ENCODE measurements at places on chromosomes 1 and 21.

DNA sequence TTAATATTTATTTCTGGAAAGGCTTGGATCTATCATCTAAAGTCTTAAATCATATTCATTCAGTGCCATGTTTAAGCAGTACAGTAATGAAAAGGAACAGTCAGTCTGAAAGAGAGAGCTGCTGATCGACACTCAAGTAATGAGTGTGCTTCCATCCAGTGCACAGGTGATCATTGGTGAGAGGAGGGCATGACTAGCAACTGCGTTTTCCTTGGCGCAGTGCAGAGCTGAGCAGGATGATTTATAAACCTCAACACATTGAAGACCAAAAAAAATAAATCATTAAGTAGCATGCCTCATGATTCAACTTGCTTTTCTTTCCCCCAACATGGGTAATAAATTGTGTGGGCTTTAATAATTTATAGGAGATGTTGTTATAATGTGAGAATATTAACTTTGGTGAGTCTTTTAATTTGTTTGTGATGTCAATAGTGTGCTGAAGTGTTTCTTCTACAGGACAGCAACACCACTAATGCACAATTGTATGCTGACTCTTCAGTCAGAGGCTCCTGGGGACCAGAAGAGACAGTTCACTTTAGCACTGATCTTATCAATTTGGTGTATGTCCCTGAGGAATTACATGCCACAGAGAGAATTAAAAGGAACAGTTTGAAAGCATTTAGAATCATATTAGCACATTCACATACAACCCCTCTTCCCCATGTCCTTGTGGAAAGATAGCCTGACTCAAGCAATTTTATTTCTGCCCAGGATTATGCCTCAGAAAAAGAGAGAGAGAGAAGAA is 199.7 kb upstream of the ADGRL2 start:
- no peak for DNase-seq

DNA sequence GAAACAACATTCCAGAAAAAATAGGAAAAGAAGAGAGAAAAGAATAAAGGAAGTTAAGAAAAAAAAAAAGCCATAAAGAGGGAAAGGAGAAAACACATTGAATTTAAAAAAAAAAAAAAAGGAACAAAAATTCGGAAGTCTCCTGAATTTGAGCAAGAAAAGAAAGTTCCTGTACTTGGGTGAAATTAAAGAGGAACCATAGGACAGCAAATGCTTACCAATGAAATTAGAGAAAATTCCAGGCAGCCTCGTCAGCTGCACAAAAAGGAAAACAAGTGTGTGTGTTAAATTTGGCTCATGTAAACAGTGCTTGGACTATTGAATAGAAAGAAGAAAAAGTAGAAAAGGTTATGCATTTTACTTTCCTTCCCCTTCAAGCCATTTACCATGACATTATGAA is 4.9 kb downstream of the IL12RB2 start:
- no peak for DNase-seq

DNA sequence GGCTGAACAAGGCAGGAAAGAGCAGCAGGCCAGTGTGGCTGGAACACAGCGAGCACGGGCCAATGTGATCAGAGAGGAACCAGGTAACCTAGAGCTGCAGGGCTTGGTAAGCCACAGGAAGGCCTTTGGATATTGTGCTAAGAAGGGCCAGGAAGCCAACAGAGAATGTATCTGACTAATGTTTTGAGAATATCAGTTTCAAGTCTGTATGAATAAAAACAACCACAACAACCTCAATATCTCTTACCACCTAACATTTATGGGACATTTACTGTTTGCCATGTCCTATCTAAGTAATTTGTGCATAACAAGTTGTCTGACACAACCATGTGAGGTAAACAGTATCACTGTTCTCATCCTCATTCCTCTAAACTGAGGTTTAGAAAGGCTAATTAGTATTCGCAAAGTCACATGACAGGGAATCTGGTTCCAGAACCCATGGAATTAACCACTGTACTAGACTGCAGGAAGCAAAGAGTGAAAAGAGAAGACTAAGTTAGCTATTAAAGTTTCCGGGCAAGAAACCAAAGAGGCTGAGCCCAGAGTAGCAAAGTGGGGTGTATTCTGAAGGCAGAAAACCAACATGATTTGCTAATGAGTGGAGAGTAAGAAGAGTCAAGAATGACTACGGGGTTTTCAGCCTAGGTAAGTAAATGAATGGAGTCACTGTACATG is 38.9 kb downstream of the SPRTN start:
- no peak for DNase-seq

GRCh38 chr1:234079896-234080295 is 175.4 kb downstream of the SLC35F3 start:
- no peak for DNase-seq

DNA sequence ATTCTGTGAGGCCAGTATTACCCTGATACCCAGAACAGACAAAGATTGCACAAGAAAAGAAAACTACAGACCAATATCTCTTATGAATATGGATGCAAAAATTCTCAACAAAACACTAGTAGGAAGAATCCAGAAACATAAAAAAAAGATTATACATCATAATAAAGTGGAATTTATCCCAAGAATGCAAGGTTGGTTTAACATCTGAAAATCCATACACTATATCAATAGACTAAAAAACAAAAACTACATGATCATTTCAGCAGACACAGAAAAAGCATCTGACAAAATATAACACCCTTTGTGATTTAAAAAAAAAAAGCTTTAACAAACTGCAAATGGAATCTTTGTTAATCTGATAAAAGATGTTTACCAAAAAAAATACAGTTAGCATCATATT is 12.2 kb upstream of the MPL start:
- no peak for DNase-seq

GRCh38 chr21:17783481-17784179 is 35.5 kb downstream of the C21orf91 start:
- no peak for DNase-seq

DNA sequence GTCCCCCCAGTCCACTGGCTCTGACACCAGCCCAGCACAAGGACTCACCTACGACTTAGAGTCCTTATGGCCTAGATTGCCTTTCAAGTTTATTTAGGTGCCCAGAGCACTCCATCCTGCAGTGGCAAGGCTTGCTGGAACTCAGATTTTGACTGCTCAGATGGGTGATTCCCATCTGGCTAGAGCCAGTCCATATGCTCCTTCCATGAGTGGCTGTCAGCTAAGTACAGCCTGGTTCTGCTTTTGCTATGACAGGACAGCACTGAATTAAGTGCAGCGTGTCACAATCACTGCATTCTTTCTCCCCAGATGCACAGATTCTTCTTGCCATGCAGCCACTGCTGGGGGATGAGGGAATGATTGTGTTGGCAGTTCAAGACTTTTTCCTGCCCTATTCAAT is 43.8 kb downstream of the GPR52 start:
- DNase-seq, result no peak

All from stimulated activated naive B cell treated with anti-CD40 and anti-IgM and Interleukin-4, amounts not matched to agents 10 μg/mL and 1 μg/mL and 100 μg/mL, for 72 hours (primary cell).